ENCODE measurements at places on chromosomes 1 and 21.

GRCh38 chr1:202248861-202249260 lies 55.3 kb downstream of the LGR6 start:
- no peak for DNase-seq

DNA sequence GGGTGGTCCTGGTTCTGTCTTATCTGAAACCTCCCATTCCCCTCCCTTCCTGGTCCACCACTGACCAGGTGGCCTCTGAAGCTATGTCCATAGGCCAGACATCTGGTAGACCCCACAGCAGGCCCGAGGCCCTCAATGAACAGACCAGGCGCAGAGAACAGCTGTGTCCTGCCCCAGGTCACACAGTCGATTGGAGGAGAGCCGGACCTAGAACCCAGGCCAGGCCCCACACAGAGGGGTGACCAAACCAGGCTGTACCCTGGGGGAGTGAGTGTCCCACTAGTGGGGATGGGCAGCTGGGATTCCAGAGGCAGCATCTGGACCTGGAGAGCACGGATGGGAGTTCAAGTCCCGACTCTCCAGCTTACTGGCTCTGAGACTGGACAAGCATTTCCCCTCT lies 29.2 kb downstream of the RNU1-1 start:
- no peak for DNase-seq

DNA sequence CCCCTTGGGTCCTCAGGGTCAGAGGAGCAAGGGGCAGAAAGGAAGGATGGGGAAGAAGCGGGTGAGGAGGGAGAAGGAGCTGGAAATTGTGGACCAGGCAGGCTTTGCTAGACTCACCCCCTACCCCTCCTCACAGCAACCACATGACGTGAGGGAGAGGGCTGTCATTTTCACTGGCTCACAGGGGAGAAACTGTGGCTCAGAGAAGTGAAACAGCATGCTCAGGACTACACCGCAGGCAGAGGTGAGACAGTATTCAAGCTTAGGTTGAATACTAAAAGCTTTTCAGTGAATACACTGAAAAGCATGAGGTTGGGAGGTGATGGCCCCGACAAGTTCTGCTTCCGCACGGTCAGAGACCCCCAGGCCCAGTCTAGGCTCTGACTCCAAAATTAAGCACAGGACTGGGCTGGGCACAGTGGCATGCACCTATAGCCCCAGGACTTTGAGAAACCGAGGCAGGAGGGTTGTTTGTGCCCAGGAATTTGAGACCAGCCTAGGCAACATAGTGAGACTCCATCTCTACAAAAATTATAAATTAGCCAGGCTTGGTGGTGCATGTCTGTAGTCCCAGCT lies 1.2 kb upstream of the CLEC20A start:
- DNase-seq, result no peak

DNA sequence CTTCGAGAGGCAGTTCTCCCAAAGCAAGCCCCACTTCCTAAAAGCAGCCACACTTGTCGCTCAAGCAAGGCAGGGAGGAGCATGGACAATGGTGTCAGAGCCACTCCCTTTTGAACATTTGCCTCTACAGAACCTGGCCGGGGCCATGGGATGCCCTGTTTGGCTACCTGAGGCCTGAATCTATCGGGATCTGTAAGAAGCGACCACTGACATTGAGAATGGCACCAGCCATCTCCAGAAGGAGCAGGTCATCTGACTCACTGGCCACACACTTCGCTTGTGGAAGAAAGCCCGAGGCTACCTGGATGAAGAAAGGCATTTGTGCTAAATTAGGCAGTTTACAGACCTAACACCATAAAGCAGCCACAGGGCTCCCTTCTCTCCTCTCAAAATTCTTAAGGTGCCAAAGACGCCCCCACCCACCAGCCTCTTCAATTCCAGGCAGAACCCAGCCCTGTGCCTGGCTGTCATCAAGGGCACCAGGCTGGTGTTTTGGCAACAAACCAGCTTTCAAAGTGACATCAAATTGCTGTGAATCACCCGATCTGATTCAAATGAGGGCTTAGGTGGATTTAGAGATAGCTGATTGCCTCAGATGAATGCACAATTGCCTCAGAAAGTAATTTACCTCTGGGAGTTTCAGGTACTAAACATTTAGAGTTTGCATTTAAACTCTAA lies 104.8 kb downstream of the ETS2 start:
- DNase-seq, result no peak

GRCh38 chr21:31185663-31186062 lies 147.4 kb upstream of the KRTAP19-8 start:
- DNase-seq, result no peak

Data from MG63 (cell line).